ENCODE measurements at places on chromosomes 12 and 14.

DNA sequence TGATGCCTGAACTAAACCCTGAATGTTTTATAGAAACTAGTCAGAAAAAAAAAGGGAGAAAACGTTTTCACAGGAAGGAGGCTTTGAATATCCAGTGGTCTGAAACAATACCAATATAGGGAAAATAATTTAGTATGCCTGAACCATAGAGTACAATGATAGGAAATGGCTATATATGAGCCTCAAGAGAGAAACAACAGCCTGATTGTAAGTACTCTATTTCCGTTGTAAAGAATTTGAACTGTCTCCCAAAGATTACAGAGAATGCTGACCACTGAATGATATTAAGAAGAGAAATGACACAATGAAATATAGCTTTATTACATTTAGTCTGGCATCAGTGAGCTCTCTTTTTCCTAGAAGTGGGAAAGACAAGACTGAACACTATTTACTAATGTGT, 5.5 kb upstream of the GABARAPL1 start:
- DNase-seq = no peak

DNA sequence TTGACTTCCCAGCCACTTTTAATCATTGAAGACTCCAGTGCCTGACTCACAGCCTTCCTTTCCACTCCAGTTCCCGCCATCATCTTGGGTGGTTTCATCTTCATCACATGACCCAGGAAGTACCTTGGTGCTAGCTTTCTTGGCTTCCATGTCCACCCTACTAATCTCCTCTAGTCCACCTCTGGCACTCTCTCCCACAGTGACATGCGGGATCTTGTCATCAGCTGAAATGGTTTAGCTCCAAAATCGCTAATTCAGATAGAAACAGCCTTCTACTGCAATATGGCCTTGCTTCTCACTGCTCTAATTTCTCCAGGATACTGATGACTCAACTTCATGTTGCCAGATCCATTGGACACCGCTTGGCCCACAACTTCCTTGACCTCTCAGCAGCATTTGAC, 24.5 kb downstream of the WDR20 start:
- DNase-seq = no peak

DNA sequence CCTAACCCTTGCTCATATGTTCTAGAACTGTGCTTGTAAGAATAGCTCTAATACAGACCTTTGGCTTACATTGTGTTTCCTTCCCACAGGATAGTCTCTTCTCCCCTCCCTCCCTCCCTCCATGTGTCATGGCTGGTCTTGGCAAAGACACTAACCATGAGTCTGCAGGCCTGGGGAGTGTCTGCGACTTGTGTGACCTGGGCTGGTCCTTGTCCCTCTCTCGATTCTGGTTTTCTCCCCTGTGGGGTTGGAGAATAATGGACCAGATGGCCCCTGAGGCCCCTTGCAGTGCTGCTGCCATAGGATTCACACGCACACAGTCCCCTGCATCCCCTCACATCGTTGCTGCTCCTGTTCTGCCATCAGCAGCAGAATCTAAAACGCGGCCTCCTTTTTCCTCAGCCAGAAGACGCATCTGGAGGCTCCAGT, 30.3 kb downstream of the DEGS2 start:
- DNase-seq = peak; percentile 14

GRCh38 chr12:122449317-122449716, 26.8 kb upstream of the CLIP1 start:
- peak; percentile 94 for DNase-seq

GRCh38 chr12:42756841-42757623, 167.5 kb upstream of the PRICKLE1 start:
- peak; percentile 99 for DNase-seq

- no peak for DNase-seq
Observed at GRCh38 chr12:104716172-104716571, 241.9 kb downstream of the SLC41A2 start.

Measured in fibroblast of upper back skin (primary cell).